ENCODE measurements at places on chromosomes 12 and 14.
A peak's percentile ranks its signal among the peaks of the same experiment; 100 is the strongest.

- no peak for DNase-seq
Observed at GRCh38 chr14:98959958-98960616, 311.9 kb downstream of the BCL11B start.

GRCh38 chr12:104457746-104458693 lies 1.3 kb downstream of the CHST11 start:
- DNase-seq: peak; percentile 36

- no peak for DNase-seq
Observed at GRCh38 chr14:106377432-106377831, 851.0 kb downstream of the TMEM121 start.

GRCh38 chr14:52352061-52352491 lies 38.0 kb downstream of the PTGER2 start:
- DNase-seq: no peak
